ENCODE measurements at places on chromosomes 3 and 15. TPM values are rescaled to one million over a fixed set of nuclear protein-coding genes. Genes with fewer than 3 reads are reported as not detected.

The GMNC gene
- not detected for total RNA-seq

The ZNF445 gene
- total RNA-seq = 9.2 TPM

The CLCN2 gene
- total RNA-seq = 4.3 TPM

DNA sequence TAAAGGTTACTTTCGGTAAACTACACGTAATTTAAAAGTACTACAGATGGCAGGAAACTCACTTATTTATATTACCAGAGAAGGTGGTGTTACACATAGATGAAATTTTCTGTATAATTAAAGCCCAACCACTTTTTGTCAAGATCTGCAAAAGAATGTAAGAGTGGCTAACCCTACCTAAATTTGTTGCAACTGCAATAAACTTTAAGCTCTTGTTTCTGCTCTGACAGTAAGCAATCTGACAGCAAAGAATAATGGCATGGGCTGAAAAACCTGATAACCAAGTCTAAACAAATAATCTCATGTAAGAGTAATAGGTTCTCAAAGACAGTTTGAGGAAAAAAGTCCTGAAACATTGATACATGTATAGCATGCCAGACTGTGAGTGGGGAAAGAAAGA, 897.3 kb downstream of the TUSC7 start:
- DNase-seq = no peak

Data from thoracic aorta (tissue), 2 donors.